ENCODE measurements at places on chromosomes 11 and 22.

- peak; percentile 19 for DNase-seq
Observed at GRCh38 chr11:47179655-47179991, 2.9 kb upstream of the ARFGAP2 start.

DNA sequence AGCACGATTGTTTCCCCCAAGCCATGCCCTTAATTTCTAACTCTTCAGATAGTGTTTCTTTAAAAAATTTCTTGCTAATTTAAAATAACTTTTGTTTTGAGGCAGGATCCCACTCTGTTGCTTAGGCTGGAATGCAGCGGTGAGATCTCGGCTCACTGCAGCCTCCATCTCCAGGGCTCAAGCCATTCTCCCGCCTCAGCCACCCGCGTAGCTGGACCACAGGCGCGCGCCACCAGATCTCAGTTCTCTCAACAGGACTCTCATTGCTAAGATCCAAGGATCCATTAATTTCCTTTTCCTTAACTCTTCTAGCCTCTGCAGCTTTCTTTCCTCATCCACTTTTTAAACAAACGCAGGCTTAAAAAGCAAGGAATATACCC is 327 bp upstream of the MED17 start:
- DNase-seq, result no peak

DNA sequence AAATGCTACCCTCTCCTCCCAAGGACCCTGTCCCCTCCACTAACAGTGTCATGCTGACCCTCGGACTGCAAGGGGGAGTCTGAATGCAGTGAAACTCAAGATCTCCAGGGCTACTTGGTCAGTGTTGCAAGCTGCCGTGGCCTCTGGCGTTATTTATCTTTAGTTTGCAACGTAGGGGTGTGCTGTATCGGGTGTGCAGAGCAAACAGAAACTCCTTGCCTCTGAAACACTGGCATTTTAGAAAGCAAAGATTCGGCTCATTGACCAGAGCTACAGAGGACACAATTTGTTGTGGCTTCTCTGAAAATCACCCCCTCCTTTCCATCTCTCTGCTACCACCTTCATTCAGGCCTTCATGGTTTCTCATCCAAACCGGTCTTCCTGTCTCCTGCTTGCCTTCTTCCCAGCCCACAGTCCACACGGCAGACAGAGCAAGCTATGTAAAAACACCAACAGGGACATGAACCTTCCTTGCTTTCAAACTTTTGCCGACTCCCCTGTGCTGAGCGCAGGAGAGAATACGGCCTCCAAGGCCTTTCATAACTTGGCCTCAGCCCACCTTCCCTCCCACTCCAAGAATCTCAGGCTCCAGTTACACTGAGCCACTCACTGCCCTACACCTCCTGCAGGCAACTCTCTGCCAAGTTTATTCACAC is 14.9 kb downstream of the FZD4 start:
- DNase-seq, result no peak

DNA sequence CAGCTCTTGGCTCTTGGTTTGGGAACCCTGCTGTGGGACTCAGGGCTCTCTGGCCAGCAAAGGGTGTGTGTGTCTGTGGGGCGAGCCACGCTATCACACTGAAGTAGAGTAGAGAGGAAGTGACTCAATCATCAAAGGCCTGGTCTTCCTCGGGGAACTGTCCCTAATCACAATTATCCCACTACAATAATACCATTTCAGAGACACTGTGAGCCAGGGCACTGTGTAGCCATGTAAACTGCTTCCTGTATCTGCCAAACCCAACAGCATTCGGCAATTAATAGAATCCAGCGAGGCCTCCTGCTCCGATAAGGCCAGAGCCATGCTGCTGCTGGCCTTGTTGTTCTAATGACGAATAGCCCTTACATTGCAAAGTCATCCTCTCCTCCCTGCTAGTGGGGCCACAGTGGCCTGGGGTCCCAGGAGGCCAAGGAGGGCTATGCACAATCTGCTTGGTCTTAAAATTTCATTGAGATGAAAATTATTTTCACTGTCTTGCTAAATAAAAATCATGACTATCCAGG is 49.8 kb upstream of the LMO2 start:
- DNase-seq, result no peak

- DNase-seq, result no peak
Observed at GRCh38 chr11:134278356-134278755, 2.2 kb downstream of the GLB1L3 start.

DNA sequence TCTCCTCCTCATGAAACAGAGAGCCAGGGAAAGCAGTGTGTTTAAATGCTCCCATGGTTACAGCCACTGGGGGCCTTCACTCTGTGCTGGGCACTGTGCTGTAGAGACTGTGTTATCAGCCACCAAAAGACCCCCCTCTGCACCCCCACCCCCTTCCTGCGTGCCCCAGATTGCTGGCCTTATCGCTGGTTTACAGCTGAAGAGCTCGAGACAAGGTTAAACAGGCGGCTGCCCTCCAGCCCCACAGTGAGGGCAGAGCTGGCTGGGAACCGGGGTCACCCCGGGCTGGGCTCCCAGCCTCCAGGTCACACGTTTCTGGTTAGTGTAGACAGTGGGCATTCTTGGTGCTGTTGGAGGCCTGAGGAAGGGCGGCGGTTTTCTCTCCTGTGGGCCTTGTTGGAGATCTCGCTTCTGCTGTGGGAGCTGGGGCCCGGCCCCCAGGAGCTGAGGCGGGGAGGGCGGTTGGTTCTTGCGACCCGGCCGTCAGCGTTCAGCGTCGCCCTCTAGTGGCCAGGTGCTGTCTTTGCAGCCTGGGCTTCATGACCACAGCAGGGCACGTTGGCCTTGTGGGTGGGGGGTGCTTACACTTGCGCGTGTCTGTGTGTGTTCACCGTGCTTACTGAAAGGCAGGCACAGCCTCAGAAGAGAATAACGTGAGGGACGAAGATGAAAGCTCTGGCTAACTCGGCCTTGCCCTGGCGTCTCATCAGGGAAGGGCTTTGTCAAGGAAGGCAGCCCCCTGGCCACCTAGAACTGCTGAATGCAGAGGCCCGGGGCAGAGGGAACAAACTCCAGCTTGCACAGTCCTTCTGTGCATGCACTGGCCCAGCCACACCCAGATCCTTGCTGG is 40.8 kb downstream of the TBC1D22A start:
- no peak for DNase-seq

GRCh38 chr11:75558939-75559843 is 2.9 kb upstream of the SERPINH1 start:
- no peak for DNase-seq

DNA sequence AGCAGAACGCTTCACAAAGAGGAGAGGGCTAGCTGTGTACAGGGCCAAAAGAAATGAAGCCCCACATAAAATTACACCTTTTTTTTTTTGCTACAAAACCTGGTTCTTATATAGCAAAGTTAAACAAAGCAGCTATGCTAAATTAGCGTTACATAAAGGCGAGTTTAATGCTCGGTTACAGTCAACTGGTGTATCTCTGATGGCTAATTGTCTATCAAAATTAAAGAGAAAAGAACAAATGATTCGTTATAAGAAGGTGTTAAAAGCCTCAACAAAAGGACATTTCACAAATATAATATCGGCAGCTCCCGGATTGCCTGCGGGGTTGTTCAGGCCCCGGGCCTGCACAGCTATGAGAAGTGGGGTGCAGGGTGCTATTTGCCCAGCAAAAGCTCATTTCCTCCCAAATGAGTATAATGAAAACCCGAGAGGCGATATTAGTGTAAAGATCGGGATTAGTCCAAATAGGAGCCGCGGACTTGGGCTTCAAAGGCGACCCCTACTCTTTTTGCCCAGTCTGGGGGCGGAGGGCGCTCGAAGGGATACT is 13.3 kb upstream of the PAX6 start:
- DNase-seq, result no peak

DNA sequence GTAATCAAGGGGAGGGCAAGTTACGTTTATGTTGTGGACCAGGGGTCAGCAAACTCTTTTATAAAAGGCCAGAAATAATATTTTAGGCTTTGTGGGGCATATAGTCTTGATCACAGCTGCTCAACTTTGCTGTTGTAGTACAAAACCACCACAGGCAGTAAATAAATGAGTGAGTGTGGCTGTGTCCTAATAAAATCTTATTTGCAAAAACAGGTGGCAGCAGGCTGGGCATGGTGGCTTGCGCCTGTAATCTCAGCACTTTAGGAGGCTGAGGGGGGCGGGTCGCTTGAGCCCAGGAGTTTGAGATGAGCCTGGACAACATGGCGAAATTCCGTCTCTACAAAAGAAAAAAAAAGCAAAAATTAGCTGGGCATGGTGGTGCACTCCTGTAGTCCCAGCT is 57.9 kb upstream of the NUP160 start:
- DNase-seq, result no peak

GRCh38 chr11:35131886-35132285 is 7.1 kb upstream of the CD44 start:
- DNase-seq, result no peak

GRCh38 chr11:59207988-59208451 is 4.7 kb downstream of the MPEG1 start:
- peak; percentile 13 for DNase-seq

DNA sequence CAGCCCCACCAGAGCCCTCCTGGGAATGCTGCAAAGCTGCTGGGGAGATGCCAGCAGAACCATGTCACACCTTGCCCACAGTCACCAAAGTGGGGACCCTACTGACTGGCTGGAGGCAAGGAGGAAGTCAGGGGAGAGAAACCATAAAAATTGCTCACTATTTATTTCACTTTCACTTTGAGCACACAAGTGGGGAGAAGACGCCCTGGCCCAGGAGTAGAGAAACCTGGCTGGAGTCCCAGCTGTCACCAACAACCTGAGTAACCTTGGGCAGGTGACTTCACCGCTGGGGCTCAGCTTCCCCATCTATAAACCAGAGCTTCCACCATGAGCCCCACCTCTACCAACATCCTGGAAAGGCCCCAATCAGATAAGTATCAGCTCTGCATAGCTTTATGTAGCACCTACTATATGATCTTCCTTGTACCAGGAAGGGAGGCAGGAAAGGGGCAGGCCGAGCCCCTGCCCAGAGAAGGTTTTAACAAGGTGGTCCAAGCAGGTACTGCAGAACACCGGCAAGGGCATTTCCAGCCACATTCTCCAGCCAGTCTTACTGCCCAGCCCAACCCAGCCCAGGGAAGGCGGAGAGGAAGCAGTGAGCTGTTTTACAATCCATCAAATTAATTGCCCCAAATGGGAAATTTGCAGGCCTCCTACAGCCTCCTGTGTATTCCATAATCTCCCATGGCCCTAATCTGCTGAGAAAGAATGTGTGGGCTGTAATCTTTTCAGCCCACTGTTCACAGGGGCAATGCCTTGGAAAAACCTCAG is 27.6 kb downstream of the PLEKHA7 start:
- DNase-seq, result no peak

DNA sequence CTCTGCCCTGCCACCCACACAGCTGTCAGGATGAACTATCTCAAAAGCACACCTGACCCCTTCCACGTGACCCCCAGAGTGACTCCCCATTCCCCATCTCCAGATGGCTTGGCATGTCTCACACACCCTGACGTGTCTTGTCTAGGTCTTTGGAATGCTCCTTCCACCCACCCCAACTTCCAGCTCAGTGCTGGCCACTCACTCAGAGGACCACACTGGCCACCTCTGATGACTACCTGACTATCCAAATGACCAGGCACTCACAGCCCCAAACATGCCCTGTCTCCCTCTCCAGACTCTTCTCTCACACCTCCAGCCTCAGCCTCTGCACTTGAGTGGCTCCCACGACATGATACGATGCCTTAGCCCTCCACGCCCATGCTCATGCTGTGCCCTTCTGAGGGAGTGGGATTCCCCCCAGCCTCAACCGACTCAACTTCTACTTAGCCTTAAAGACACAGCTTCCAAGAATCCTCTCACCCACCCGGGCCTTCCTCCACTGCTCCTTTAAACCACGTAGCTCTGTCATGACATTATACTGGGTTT is 259.4 kb downstream of the BUD13 start:
- DNase-seq, result no peak

- no peak for DNase-seq
Observed at GRCh38 chr22:36184433-36185025, 17.1 kb downstream of the APOL4 start.

DNA sequence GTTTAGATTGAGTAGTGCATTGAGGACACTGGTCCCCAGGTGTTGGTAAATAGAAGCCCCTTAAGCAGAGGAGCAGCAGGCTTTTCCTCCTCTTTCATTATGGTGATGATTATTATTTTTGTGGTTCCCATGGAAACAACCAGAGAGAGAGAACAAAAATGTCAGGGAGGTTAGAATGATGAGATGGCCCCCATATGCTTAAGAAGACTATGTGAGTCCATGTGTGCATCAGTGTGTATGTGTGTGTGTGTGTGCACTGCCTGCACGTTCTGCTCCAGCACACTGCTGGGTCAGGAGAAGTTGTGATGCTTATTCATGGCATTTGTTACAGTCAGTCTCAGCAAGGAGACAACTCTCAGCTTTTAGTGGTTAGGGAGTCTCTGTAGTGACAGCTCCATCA is 724.2 kb downstream of the NTM start:
- no peak for DNase-seq

- no peak for DNase-seq
Observed at GRCh38 chr11:118632577-118633318, 25.3 kb downstream of the PHLDB1 start.

- DNase-seq, result no peak
Observed at GRCh38 chr22:25064894-25065560, 112.5 kb downstream of the KIAA1671 start.

GRCh38 chr11:84310268-84310667 is 1024.1 kb upstream of the CCDC90B start:
- DNase-seq, result no peak

GRCh38 chr22:44460287-44460686 is 37.7 kb downstream of the RTL6 start:
- no peak for DNase-seq

DNA sequence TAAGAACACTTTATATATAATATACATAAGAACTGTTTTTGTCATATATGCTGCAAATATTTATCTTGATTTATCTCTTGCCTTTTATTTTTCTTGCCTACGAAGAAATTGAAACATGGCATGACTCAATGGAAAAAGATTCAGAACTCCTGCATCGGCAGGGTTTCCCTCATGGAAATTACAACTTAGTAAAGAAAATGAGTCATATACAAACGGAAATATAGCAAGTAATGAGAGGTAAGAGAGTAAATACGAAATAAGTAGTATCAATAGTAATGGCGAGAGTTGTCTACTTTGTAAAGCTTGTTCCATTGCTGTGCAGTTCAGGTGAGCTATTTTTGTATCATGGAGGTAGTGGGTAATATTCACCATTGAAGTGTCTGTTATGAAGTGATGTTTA is 350.4 kb downstream of the DDX10 start:
- DNase-seq, result no peak

DNA sequence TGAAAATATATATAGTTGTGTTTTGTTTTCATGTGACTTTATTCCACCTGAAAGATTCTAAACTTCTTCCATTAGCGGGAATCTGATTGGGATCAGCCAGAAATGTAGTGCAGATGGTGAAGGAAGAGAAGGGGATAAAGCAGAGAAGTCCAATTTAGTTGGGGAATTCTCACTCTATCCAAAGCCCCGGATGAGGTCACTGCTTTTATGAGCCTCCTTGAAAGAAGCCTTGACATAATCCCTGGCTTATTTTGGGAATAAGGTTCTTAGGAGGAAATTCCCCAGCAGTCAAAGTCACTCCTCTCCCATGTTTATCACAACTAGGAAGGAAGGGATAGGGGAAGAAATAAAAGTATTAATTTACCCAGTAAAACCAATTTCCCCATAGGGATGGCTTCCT is 41.1 kb downstream of the OSBP start:
- no peak for DNase-seq

Data from NCI-H1048 (cell line).